Left ventricle myocardium inferior (tissue), 1 donor: ENCODE measurements at places on chromosomes 2 and 18.
A peak's percentile ranks its signal among the peaks of the same experiment; 100 is the strongest.

DNA sequence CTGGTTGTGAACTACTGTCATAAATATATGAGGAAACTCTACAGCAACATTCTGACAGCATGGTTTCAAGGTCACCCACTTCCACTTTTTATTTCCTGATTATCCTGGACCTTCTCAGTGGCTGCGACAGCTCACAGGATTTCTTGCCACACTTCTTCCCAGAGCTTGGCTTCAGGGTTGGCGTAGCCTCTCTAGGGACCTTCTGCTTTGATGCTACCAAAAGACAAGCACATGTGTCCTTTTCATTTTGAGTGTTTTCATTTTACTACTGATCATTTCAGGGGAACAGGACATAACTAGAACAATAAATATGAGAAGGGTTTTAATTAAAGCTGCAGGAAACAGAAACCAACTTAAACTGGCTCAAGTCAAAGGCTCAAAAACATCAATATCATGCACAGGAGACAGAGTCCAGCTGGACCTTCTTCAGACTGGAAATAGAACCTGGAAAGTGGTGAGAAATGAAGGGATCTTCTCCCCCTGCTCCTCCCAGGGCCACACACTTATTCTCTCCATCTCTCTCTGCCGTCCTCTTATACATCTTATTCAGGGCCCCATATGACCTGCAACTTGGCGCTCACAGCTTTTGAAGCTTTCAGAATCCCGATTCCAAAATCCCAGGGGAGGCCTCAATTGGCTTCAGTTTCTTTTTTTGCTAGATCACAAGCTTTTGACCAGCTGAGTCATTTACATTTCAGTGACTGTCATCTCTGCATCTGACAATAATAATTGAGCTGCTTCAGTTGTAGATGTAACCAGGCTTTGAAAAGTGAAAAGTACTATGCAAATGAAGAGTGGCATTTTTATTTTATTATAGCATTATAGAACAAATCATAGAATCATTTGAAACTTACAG, 9.7 kb downstream of the VIT start:
- DNase-seq = no peak

GRCh38 chr18:61582202-61582710, 249.0 kb downstream of the CDH20 start:
- peak; percentile 45 for DNase-seq

- DNase-seq = no peak
Observed at GRCh38 chr2:235618039-235618438, 124.2 kb downstream of the AGAP1 start.

DNA sequence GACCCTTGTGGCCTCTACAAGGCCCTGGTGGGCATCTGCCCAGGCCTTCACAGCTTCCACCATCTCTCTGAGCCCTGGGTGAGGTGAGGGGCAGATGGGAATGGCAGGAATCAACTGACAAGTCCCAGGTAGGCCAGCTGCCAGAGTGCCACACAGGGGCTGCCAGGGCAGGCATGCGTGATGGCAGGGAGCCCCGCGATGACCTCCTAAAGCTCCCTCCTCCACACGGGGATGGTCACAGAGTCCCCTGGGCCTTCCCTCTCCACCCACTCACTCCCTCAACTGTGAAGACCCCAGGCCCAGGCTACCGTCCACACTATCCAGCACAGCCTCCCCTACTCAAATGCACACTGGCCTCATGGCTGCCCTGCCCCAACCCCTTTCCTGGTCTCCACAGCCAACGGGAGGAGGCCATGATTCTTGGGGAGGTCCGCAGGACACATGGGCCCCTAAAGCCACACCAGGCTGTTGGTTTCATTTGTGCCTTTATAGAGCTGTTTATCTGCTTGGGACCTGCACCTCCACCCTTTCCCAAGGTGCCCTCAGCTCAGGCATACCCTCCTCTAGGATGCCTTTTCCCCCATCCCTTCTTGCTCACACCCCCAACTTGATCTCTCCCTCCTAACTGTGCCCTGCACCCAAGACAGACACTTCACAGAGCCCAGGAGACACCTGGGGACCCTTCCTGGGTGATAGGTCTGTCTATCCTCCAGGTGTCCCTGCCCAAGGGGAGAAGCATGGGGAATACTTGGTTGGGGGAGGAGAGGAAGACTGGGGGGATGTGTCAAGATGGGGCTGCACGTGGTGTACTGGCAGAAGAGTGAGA, 2.0 kb downstream of the PROC start:
- no peak for DNase-seq

GRCh38 chr2:237993701-237994100, 26.9 kb downstream of the UBE2F start:
- no peak for DNase-seq

- DNase-seq = no peak
Observed at GRCh38 chr2:9463698-9464034, 10.7 kb upstream of the IAH1 start.

GRCh38 chr2:110861616-110862260, 129.4 kb downstream of the ACOXL start:
- DNase-seq = no peak

- no peak for DNase-seq
Observed at GRCh38 chr2:45986509-45986908, 310.7 kb upstream of the EPAS1 start.

DNA sequence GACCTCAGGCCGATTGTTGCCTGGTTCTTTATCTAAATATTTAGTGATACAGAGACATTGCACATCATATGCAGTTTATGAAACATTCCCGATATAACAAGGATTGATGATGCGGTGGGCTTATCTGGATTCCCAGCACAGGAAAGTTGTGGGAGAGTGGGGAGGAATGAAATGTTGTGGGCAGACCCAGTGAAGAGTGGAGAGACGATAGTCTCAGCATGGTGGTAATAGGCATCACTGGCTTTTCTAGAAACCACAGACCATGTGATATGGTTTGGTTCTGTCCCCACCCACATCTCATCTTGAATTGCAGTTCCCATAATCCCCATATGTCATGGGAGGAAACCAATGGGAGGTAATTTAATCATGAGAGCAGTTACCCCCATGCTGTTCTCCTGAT, 34.8 kb upstream of the RND3 start:
- no peak for DNase-seq

GRCh38 chr18:32349728-32350395, 120.8 kb downstream of the GAREM1 start:
- DNase-seq = peak; percentile 30

DNA sequence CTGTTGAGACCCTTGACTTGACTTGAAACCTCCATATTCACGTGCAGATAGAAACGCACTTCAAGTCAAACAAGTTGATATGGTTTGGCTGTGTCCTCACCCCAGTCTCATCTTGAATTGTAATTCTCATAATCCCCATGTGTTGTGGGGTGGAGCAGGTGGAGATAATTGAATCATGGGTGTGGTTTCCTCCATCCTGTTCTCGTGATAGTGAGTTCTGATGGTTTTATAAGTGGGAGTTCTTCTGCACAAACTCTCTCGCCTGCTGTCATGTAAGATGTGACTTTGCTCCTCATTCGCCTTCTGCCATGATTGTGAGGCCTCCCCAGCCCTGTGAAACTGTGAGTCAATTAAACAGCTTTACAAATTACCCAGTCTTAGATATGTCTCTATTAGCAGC, 21.4 kb downstream of the SLC3A1 start:
- DNase-seq = no peak

DNA sequence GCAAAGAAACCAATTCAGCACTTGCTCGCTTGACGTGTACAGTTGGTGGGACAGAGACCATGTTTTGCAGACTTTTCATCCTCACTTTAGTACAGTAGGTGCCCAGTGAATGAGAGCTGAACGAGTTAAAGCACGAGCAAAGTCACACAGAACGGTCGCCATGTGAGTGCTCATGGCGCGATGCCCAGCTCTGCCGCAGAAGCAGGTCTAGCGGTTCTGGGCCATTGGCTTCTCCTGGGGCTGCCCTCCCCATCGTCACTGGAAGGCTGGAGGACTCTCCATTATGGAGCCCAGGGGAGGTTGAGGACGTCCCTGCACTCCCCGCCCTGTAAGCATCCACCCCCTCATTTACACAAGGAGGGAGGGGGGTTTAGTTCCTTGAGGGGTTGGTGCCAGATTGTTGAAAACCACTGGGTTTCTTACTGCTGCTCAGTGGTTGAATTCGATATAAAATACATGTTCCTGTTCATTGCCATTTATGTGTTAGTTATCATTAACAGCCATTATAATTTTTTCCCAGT, 24.9 kb downstream of the PTGR3 start:
- no peak for DNase-seq

DNA sequence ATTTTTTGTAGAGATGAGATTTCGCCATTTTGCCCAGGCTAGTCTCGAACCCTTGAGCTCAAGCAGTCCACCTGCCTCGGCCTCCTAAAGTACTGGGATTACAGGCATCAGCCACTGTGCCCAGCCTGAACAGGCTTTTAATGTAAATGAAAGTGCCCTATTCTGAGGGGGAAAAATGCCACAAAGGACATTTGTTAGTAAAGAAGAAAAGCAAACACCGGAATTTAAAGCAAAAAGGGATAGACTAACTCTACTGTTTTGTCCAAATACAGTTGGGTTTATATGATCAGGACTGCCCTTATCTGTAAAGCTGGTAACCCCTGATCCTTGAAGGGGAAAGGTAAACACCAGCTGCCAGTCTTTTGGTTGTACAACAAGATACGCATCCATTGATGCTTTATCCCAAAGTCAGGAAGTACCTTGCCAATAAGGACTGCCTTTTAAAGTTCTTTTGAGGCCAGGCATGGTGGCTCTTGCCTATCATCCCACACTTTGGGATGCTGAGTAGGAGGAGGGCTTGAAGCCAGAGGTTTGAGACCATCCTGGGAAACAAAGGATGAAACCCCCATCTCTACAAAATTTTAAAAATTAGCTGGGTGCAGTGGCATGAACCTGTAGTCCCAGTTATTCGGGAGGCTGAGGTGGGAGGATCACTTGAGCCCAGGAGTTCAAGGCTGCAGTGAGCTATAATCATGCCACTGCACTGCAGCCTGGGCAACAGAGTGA, 13.1 kb downstream of the CLEC4F start:
- no peak for DNase-seq

DNA sequence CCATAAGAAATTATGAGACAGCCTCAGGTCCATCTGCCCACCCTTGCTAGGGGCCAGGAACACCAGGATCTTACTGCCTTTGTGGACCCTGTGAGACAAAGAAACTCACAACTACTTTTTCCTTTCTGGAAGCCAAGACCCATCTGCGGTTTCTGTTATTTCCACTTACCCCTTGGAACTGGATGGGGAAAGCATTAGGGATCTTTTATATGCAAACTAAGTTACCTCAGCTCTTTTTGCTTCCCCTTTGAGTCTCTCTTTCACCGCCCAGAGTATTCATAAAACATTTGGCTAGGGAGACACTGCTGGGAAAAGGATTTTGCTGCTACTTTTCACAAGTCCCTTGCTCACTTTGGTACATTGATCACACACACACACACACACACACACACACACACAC, 95.7 kb downstream of the ZNF385B start:
- no peak for DNase-seq

- no peak for DNase-seq
Observed at GRCh38 chr2:218671097-218671653, 627 bp downstream of the RNF25 start.

GRCh38 chr2:105640246-105640645, 104.5 kb upstream of the NCK2 start:
- no peak for DNase-seq

DNA sequence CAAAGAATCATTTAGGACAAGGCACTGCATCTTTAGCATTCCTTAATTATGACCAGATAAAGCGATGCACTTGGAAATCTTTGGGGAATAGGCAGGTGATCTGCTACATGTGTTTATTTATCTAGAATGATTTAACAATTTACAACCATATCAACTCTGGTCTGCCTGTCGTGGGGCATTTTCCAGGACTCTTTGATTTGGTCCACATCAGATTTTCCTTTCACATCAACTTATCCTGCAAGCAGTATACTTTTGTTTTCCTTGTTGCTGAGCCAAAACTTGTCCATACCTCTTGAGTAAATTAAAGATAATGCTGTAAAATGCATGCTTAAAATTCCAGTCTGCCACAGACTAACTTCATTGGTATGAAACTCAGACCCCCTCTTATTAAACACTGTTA, 312.4 kb upstream of the TCF4 start:
- no peak for DNase-seq

DNA sequence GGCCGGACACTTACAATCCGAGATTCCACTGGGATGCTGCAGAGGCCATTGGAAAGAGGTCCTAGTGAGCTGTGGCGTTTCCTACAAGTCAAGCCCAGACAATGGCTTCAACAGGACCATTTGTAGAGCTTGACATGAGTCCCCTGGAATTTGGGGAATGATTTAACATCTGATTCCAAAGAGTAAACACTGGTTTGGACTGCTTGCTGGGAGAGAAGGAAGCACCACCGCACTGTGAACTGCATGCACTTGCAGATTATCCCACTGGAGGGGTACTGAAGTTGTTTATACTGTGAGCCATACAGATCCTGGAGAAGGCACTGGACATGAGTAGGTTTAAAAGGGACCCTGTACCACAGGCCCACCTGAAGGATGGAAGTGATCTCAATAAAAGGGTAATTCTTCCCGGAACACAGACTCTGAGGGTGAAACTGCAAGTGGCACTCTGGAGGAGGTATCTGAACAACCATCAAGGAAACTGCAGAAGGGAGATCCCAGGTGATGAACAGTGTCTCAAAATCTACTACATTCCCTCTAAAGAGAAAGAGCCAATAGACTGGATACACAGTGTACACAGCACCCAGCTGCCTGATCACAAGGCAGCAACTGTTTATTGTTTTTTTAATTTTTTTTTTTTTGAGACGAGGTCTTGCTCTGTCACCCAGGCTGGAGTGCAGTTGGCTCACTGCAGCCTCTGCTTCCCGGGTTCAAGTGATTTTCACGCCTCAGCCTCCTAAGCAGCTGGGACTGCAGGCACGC, 4.3 kb upstream of the RAB6C start:
- no peak for DNase-seq
